ENCODE measurements at places on chromosomes 1 and 21. TPM values are rescaled to one million over a fixed set of nuclear protein-coding genes. Genes with fewer than 3 reads are reported as not detected.

The STIL gene
- 0.37 TPM for polyA plus RNA-seq

The TRAF3IP3 gene
- polyA plus RNA-seq: 3.8 TPM

The KLHDC8A gene
- polyA plus RNA-seq: 24.6 TPM

The GPA33 gene
- 0.03 TPM for polyA plus RNA-seq

The TMEM200B gene
- 2.4 TPM for polyA plus RNA-seq

The OR2M3 gene
- not detected for polyA plus RNA-seq

The KIAA1614 gene
- polyA plus RNA-seq: 3.4 TPM

The C1orf94 gene
- polyA plus RNA-seq: not detected

Data from adrenal gland (tissue), 19 donors.